ENCODE measurements at places on chromosomes 13 and 19.

GRCh38 chr13:40161931-40162330 is 504.5 kb downstream of the FOXO1 start:
- DNase-seq: no peak

DNA sequence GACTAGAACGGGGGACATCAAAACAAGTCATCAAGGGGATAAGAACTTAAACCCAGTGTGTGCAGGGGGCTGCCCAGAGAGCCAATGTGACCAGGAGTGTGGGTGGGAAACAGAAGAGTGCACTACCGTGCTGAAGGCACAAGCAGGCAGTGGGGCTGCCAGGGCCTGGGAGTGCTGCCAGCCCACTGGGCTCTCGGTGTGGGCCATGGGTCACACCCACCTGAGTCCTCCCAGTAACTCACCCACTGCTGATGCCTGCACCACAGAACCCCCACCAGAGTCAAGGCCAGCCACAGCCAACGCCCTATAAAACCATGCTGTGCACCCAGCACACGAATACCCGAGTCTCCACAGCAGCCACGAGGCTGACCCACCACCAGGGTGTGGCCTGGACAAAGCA is 8.5 kb downstream of the MED26 start:
- no peak for DNase-seq

DNA sequence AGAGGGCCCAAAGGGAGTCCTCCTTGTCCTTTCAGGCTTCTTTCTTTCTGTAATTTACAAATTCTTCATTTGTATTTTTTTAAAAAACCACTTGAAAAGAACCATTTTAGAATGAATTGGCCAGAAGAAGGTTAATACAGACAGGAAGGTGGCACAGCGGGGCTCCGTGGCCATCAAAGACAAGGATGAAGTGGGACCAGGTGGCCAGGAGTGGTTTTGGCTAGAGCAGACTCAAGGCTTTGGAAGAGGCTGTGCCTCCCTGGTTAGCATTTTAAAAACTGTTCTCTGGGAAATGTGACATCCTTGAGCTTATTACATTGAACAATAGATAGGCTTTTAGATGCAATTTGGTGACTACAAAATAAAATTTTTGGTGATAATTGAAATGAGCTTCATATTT is 48.4 kb downstream of the ATP8A2 start:
- no peak for DNase-seq

DNA sequence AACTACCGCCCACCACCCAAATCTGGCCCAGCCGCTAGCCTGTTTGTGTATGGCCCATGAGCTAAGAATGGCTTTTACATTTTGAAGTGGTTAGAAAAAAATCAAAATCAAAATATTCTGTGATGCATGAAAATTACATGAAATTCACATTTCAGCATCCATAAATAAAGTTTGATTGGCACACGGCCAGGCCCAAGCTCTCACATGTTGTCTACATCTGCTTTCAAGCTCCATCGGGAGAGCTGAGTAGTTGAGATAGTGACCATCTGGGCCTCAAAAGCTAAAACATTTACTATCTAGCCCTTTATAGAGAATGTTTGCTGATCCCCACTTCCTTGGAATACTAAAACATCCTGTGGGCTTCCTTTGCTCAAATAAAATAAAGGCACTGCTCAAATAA is 14.5 kb downstream of the RFX2 start:
- no peak for DNase-seq

DNA sequence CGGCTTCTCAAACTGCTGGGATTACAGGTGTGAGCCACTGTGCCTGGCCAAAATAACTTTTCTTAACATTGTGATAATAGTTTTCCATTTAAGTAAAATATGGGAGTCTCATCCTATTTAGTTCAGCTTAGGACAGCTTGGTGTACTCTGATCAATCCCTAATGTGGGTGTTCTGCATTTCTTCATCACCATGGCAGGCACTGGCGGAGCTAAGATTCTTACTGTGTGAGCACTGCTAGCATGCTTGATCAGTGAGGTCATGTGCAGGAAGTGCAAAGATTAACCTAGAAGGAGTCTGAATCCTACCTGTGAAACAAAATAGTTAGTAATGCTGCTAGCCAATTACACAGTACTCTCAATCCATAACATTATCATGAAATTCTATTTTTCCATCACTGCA is 1684.2 kb upstream of the SLC10A2 start:
- peak; percentile 54 for DNase-seq

DNA sequence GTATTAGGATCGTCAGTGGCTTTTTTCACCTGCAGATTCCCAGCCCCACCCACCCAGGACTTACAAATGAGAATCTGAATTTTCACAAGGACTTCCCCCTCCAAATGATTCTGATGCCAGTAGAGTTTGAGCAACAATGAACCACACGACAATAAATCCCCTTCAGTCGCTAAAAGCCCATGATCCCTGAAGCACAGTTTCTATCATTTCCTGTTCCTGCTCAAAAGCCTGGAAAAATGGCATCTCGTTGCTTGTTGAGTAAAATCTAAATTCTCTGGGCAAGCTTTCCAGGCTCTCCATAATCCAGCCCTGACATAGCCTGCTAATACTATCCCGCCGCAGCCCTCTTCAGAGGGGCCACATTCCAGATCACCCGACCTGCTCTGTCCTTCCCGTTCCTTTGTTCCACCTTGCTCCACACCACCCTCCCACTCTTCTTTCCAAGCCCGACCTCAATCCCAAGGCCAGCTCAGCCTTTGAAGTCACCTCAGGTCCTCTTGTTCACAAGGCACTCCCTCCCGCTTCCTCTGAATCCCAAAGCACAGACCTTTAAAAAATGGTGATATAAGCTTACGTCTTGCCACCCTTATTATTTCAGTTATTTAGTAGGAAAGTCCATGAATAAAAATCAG is 67.9 kb downstream of the NUFIP1 start:
- DNase-seq: no peak

GRCh38 chr19:8355631-8356402 is 8.1 kb upstream of the ANGPTL4 start:
- DNase-seq: peak; percentile 53

- peak; percentile 84 for DNase-seq
Measured at GRCh38 chr19:55080121-55080967, 4.7 kb downstream of the EPS8L1 start.

Measured in hepatocyte (in vitro differentiated cells).